ENCODE measurements at places on chromosomes 7 and 10. TPM values are rescaled to one million over a fixed set of nuclear protein-coding genes. Genes with fewer than 3 reads are reported as not detected.

SLC39A12 gene
- total RNA-seq, result not detected

IKZF1 gene
- total RNA-seq, result 261 TPM

CYP2C19 gene
- not detected for total RNA-seq

GRCh38 chr7:102044641-102044983, 227.2 kb downstream of the CUX1 start:
- H3K27ac ChIP-seq, result no peak overlapping the region
- no peak for DNase-seq
- peaks cover 2% of the 10 kb centered on the region for H3K36me3 ChIP-seq
- peaks cover 8% of the 10 kb centered on the region for H3K4me1 ChIP-seq
- H3K4me3 ChIP-seq, result no peak overlapping the region

- peaks cover 3% of the 10 kb centered on the region for H3K36me3 ChIP-seq
- H3K27ac ChIP-seq, result no peak overlapping the region
- peak; percentile 56 for DNase-seq
- H3K4me1 ChIP-seq, result no peaks in the 10 kb centered on the region
- no peaks in the 10 kb centered on the region for H3K27me3 ChIP-seq
- no peak overlapping the region for H3K4me3 ChIP-seq
Observed at GRCh38 chr7:91034459-91035368, 229.5 kb upstream of the FZD1 start.

DNA sequence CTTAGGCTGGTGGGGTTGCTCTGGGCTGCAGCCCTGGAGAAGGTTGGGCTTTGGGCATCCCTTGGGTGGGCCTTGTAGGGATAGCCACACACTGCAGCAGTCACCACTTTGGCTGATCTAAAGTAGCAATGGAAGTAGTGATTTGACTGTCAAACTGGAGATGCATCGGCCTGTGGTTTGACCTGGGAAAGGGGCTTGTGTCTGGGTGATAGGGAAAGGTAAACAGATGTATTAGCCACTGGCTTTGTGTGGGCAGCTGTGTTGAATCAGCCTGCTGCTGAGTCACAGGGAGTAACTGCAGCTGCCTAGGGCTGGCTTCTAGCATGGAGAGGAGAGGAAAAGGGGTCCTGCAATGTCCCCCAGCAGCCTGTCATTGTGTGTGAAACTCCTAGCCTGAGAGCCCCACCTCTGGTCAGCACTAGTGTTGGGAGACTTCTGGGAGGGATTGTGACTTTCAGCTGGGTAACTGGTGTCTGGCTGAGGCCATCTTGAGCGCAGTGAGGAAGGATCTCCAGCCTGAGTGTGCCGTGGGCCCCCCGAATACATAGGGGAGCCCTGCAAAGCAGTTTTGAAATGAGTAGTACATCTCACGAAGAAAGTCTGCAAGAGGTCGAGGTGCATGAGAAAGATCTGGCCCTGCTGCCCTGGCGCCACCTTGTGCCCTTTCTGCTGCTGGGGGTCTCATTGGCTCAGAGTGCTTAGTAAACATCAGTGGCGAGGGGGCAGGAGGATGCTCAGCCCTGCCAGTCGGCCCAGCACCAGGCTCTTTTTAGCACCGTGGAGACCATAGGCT, 117.3 kb downstream of the FANK1 start:
- no peaks in the 10 kb centered on the region for H3K36me3 ChIP-seq
- H3K4me1 ChIP-seq, result no peaks in the 10 kb centered on the region
- no peak for DNase-seq
- no peak overlapping the region for H3K27ac ChIP-seq
- H3K27me3 ChIP-seq, result no peaks in the 10 kb centered on the region

- H3K27me3 ChIP-seq, result peaks cover 3% of the 10 kb centered on the region
- no peak for DNase-seq
- H3K4me1 ChIP-seq, result no peaks in the 10 kb centered on the region
- no peak overlapping the region for H3K27ac ChIP-seq
Observed at GRCh38 chr7:22093001-22093400, 147.3 kb upstream of the CDCA7L start.
